Dorsolateral prefrontal cortex (tissue), 122 donors: ENCODE measurements at places on chromosomes 12 and 14.

DNA sequence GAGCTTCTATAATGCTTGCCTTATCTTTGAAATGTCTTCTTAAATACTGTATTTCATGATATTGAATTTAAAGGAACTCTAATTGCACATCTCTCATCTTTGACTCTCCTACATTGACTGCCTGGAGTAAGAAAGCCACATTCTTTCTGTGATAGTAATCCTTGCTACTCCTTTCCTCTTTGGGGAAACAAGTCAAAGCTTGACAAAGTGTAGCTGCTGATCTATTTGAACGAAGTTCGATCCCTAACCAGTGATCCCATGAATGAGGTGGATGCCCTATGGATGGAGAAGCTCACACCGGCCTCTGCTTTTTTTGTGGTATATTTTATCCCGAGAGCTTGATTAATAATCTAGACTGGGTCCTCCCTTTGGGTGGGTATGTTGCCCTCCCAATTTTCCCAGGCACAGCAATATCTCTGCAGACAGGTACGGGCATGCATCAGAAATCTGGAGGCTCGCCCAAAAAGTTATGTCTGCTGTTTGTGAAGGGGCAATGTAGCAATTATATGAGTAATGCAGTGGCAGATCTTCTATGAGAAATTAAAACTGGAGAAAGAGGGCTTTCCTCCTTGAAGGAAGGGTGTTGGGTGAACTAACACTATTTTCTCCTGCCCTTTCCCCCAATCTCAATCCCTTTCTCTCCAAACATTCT, 163.0 kb upstream of the FRMD6 start:
- DNase-seq = no peak

- DNase-seq = no peak
Measured at GRCh38 chr12:94329366-94329765, 130.3 kb downstream of the CEP83 start.

DNA sequence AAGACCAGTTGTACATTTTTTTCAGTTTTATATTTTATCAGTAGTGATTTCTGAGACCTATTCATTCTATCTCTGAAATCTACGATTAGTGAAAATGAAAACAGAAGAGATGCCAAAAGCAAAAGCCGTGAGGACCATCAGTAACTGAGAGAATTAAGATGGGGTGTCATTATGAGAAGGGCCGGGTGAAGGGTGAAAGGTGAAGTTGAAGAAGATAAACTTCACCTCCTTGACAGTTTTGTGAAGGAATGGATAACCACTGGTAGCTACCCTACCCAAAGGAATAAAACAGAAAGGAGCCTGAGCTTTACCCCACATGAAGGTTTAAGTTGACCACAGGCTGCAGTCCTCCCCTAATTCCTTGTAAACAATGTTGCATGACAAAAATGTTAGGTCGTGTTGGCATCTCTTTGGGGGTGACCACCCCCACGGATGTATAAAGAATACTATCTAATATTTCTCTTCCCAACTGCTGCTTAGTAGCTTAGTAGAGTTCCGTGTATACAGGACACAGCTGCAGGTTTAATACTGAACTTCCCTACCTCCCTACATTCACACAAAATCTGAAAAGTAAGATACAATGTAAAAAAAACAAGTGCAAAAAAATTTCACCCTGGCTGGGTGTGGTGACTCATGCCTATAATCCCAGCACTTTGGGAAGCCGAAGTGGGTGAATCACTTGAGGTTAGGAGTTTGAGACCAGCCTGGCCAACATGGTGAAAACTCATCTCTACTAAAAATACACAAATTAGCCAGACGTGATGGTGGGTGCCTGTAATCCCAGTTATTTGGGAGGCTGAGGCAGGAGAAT, 23.9 kb downstream of the GPR19 start:
- DNase-seq = no peak

GRCh38 chr12:123254853-123255446, 16.7 kb downstream of the CDK2AP1 start:
- no peak for DNase-seq

GRCh38 chr12:106287364-106287763, 15.2 kb upstream of the TCP11L2 start:
- DNase-seq = no peak

- DNase-seq = no peak
Measured at GRCh38 chr14:51540364-51540763, 111.3 kb upstream of the FRMD6 start.

- DNase-seq = no peak
Measured at GRCh38 chr14:30638926-30639325, 16.8 kb downstream of the SCFD1 start.

DNA sequence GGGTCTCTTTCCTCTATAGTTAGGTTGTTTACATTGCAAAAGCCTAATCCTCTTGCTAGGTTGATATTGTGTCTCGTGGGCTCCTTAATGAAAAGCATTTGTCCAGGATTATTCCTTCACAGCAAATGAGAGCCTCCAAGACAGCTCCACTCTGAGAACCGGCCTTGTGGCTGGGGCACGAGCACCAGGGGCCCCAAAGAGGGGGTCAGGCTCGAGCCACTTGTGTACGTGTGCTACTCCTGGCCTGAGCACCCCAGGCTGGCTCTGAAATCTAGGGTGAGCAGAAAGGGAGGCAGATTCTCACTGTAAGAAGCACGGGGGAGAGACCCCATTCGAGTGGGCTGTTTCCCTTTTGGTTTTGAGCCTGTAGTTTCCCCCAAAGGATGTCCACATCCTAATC, 45.0 kb upstream of the FZD10 start:
- DNase-seq = no peak
